ENCODE measurements at places on chromosomes 5 and 9. TPM values are rescaled to one million over a fixed set of nuclear protein-coding genes. Genes with fewer than 3 reads are reported as not detected.

The SURF1 gene
- 30.8 TPM for total RNA-seq

The DNM1 gene
- total RNA-seq, result 86.0 TPM

The COL5A1 gene
- total RNA-seq, result 294 TPM

The SPDL1 gene
- total RNA-seq, result 22.3 TPM

The GGTA1 gene
- not detected for total RNA-seq

The FOXD4L5 gene
- 0.15 TPM for total RNA-seq

The STPG3 gene
- 0.66 TPM for total RNA-seq

All from smooth muscle cell of trachea (primary cell).